Activated CD4-positive, CD25-positive, alpha-beta regulatory T cell treated with anti-CD3 and anti-CD28 coated beads, Interleukin-2, amount 50 U/mL, for 16 hours (primary cell): ENCODE measurements at places on chromosomes 5 and 9.

GRCh38 chr5:102154291-102154690 lies 141.8 kb downstream of the SLCO4C1 start:
- no peak for DNase-seq

- no peak for DNase-seq
Observed at GRCh38 chr5:33938507-33938796, 2.3 kb downstream of the RXFP3 start.

DNA sequence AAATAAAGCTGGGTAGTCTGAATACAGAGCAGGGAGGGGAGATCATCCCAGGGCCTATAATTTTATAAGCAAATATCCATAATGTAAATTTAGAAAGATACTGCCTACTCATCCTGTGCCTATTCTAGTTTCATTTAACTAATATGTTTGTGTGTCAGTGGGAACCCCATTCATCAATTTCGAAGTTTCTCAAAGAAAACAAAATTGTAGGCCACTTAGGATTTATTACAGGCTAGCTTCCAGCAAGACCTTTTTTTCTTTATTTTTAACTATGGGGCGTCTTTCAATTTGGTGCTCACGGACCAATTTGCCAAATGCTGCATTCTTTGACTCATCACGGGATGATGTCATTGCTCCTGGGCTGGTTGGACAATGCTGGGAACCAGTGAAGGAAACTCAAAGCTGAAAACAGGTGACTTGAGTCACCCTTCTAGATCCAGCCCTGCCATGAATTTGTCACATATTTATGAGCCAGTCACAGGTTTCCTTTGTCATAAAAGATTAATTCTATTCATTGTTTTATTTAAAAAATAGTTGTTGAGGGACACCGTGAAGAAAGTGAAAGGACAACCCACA lies 13.4 kb downstream of the PCSK5 start:
- DNase-seq, result no peak

DNA sequence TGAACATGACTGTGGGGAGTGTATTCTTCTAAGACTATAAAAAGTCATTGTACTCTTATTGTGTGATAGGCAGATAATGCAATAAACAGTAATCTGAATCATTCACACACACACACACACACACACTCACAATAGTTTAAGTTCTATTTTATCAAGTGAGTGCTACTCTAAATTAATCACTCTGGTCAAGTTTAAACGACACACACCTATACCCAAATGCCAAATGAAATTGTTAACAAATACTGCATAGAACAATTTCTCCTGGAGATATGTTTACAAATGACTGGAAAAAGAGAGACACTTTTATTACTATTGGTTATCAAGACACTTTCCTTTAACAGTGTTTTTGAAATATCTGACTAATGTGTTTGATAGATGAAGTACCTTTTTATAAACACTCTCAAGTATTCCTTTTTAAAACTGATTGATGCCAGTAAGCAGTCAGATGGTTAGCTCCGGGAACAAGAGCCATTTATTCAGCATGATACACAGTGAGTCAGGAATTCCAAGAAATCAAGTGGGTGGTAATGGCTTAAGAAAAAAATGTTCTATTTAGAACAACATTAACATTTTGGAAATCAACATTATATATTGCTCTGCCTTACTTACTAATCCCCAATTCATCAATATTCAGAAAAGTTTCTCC lies 521.6 kb upstream of the ST8SIA4 start:
- no peak for DNase-seq

DNA sequence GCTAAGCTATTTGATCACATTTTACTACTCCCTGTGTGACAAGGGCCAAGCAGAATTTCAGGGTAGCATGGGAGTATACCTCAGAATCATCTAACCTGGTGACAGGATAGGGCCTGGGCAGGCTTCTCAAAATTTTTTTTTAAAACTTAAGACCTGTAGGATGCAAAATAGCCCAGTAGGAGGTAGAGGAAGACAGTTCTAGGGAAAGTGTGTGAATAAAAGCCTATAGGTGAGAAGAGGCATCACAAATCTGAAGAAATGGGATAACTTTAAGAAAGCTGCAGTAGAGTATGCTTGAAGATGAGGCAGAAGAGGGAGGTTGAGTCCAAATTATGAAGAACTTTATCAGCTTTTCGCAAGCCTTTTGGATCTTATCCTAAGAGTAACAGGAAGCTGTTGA lies 32.3 kb downstream of the CNTRL start:
- DNase-seq, result no peak

GRCh38 chr5:35540002-35540401 lies 77.7 kb upstream of the SPEF2 start:
- DNase-seq, result no peak

GRCh38 chr9:76452839-76453238 lies 6.1 kb upstream of the GCNT1 start:
- DNase-seq, result no peak

DNA sequence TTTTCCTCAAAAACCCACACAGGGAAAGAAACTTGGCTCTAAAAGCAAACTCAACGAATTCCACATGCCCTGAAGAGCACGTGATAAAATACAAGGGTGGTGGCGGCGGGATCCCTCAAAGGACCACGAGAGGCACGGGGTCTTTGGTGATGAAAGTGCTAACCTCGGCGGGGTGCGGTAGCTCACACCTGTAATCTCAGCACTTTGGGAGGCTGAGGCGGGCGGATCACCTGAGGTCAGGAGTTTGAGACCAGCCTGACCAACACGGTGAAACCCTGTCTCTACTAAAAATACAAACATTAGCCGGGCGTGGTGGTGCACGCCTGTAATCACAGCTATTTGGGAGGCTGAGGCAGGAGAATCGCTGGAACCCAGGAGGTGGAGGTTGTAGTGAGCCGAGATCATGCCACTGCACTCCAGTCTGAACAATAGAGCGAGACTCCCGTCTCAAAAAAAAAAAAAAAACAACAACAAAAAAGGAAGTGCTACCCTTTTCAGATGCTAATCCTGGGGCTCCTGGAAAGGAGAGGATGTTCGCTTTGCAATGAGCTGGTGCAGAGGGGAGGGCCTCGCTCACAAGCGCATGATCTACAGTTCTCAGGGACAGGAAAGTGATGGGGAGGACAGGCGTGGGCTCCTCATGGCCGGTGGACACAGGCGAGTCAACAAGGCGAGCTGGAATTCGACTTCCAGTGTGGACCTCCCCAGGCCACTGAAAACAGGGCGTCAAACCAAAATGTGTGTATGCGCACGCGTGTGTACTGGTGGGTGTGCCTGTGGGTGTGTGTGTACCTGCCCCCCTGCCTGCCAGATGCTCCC lies 54.1 kb downstream of the USP20 start:
- no peak for DNase-seq

DNA sequence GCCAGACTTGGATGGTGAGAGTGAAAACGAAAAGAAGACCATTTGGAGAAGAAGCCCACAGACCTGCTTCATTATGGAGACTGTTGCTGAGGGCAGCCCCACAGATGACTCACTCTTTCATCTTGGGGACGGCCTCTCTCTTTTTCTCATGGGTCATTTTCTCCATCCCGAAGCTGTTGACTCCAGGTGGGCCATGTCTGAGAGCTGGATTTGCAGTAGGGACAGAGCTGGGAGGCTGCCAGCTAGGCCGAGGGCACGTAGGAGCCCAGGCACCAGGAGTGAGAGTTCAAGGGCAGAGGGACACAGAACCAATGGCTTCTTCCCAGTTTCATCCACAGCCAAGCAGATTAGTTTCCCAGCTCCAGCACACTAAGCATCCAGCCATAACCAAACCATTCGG lies 92.4 kb downstream of the S1PR3 start:
- no peak for DNase-seq

GRCh38 chr5:36414869-36415282 lies 113.2 kb upstream of the RANBP3L start:
- no peak for DNase-seq

DNA sequence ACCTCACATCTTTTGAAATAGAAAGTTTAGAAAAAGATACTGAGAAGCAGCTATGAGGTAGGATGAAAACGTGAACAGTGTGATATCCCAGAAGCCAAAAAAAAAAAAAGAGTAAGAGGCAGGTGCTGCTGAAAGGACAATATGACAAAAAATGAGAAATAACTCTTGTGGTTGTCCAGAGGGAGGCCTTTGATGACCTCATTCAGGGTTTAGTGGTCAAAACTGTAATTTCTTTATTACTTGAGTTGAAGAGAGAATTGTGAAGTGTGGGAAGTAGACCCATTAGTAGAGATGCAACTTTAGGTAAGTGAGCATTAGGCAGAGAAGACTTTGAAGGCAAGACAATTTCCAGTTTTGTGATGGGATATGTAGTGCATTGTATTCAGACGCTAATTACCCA lies 1306.3 kb upstream of the ACO1 start:
- no peak for DNase-seq

DNA sequence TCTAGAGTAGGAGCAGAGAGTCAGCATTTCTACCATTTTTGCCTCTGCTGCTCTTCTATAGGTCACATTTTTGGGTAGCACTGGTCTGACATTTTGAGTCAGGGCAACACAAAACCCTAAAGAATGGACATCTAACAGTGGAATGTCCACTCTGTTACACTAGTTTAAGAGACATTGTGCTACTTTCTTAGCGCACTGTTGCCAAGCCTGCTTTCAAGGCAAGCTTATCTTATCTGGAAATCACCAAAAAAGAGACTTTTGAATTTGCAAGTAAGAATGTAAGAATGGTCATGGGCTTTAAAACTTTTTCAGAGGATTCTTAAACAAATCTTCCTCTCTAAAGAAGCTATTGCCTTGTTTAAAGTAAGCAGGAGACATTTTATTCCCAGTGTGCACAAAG lies 73.0 kb upstream of the STARD4 start:
- DNase-seq, result no peak

DNA sequence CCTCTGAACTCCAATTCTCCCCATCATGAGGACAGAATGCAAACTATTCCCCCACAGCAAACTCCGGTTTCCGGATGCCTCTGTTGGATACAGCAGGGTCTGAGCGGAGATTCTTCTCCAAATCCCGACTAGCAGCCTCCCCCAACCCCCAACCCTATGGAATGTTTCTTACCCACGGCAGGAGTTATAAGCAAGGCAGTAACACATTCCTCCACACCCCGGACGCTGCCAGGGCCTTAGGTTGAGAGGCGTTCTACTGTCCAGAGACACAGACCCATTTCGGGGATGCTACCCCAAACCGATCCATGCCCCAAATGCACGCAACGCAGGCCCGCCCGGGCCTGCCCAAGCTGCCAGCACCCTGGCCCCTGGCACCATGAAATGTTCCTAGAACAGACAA lies 85.6 kb upstream of the LMX1B start:
- no peak for DNase-seq

- DNase-seq, result no peak
Observed at GRCh38 chr9:14272927-14273528, 40.9 kb downstream of the NFIB start.

GRCh38 chr5:72107131-72107900 lies at the start of gene MAP1B:
MAP1B (plus strand) TSS chr5:72107475; CDS start chr5:72107532, 57 bp downstream.
- DNase-seq, result no peak

DNA sequence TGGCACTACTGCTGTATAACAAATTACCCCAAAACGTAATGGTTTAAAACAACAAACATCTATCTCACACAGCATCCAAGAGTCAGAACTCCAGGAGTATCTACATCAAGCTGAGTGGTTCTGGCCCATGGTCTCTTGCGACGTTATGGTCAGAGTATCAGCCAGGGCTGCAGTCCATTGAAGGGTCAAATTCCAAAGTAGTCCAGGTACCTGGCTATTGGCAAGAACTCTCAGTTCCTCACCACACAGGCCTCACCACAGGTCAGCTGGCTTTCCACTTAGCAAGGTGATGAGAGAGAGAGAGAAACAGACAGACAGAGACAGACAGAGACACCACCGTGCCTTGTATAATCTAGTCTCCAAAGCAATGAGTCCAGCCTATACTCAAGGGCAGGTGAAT lies 22.6 kb downstream of the EPB41L4A start:
- no peak for DNase-seq
